Stimulated activated CD8-positive, alpha-beta memory T cell treated with anti-CD3 and anti-CD28 coated beads, Interleukin-12 subunit alpha, Interleukin-12 subunit beta, amount 100 ng/mL, for 4 hours (primary cell): ENCODE measurements at places on chromosomes 2 and 18.

DNA sequence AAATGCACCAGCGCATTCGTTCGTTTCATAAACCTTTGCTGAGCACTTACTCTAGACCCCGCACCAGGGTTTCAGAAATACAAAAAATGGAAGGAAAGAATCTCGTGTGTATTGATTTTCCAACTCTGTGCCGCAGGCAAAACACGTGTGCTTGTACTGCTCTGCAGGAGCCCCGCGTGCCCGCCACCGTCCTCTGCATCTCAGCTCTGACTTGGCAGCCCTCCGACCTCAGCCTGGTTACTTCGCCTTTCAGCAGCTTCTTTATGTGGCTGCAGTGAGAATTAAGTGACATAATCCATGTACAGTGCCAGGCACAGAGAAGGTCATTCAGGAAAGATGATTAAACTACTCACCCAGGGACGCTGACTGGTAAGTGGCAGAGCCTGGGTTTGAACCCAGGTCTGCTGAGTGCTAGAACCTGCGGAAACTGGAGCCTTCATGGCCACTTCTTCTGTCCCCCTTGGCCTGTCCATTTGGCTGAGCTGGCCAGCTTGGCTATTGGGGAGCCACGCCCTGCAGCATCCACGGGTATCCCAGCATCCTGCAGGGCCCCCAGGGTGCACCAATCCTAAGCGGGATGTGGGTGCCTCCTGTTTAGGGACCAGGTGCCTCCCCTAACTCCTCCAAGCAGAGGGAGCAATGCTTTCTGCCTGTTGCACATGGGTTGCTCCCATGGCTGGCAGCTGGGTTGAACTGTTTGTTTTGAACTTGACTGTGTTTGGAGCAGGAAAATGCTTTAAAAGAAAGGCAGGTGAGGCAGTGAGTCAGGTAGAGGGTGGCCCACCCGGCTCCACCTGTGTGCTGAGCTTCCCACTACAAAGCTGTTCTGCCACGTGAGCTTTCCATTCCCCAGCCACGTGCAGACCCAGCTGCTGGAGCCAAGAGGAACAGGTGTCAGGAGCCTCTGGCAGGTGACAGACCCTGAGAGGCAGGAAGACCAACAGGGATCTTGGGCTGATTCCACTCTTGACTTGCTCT is 34.3 kb downstream of the INHBB start:
- no peak for DNase-seq

DNA sequence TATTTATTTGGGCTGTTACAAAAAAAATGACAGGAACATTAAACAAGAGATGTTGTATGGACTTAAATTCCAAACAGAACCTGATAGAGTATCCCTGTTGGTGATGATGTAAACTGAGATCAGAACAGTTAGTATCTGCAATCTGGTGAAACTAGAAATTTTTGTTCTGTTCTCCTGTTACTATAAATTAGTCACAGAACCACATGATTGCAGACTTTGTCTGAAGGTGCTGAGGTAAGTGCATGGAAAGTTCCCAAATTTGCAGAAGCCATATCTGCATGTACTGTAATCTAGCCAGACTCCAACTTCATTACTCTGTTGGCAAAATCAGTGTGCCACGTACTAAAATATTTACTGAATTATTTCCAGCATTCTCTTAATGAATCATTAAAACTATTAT is 516.3 kb upstream of the FSIP2 start:
- no peak for DNase-seq

- DNase-seq, result no peak
Observed at GRCh38 chr2:32641180-32641579, 13.3 kb downstream of the TTC27 start.

DNA sequence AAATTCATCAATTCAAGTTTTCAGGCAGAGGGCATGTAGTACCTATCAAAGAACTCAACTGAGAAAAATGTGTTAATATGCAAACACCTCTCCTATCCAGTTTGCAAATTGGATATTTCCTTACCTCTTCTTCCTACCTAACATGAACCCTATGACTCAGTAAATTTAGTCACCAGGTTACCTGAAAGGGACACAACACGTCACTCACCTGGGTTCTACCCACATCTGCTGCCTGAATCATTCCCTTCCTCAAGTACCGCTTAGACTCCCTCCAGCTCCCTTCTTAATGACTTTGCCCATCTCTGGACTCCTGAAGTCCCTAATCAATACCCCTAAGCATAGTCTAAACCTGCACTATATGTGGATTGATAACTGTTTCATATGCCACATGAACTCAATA is 10.4 kb downstream of the ANKRD44 start:
- no peak for DNase-seq

DNA sequence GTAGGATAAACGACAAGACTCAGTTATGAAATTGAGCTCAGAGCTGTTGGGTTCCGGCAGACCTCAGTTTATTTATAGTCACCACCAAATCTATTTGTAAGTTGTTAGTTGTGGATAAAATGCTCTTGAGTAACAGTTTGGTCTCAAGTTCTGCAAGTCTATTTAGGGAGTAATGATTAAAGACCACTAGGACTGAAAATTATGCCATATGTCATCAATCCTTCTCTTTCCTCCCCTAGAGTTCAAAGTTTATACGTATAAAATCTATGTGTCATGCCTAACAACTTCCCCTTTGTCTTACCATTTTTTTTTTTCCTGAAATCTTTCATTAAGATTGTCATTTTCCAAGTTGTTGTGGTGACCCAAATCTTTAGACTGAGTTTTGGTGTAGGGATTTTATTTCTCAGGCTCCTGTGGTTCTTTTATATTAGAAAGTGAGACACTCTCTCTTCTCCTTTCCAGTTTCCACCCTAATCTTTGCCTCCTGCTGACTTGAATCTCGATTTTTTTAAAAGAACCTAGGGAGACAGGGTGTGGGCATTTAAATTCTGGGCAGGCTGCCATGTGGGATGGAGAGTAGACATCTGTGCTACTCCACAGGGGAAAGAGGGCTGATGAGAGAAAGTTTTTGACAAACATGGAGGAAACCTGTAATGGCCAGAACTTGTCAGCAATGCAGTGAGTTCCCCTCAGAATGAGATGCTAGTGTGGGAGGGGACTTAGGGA is 51.0 kb downstream of the LAMA3 start:
- DNase-seq, result no peak
